ENCODE measurements at places on chromosomes 5 and 9.

DNA sequence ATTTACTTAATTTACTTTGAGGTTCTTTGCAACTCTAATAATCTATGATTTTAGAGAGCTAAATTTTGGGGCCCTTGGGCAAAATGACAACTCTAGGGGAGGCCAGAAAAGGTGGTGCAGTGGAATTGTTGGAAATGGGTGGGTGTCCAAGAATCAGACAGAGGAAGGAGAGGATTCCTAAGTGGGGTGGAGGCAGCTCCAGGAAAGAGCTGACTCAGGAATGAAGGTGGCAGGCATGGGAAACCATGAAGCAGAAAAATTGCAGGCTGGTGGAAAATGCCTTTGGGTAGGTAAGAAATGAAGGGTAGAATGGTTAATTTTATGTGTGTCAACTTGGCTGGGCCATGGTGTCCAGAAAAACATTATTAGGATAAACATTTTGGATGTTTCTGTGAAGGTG is 248.5 kb upstream of the TUT7 start:
- no peak for DNase-seq

GRCh38 chr5:171442287-171443042 is 23.0 kb downstream of the FGF18 start:
- no peak for DNase-seq

DNA sequence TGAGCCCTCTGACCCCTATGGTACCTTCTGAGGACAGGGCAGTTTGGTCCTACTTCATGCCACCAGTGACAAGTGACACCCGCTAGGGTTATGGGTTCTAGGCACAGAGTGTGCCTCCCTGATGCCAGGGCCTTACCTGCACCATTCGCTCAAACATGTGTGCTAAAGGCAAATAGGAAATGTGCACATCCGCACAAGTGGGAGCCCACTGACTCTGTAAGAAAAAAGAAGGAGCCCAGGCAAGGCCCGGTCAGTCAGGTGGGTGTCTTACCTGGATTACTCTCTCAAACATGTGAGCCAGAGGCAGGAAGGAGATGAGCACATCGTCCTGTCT is 29.1 kb upstream of the MEIKIN start:
- DNase-seq = no peak

DNA sequence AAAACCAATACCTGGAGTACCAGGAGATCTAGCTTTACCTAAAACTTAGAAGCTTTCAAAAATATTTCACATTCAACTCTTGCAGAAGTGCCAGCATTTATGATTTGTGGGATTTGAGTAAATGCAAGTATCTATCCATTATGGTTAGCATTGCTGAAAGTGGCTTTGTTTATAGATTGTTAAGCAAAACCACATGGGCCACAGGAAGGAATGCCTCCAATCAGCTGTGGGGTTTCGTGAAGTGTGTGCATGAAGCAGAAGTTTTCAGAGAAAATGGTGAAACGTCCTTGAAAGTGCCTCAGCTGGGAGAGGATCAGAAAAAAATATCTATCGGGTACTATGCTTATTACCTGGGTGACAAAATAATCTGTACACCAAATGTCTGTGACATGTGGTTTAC is 4.2 kb downstream of the LECT2 start:
- no peak for DNase-seq

- DNase-seq = no peak
Observed at GRCh38 chr5:39113354-39113953, 39.3 kb upstream of the RICTOR start.

GRCh38 chr9:104861397-104861796 is 66.6 kb downstream of the ABCA1 start:
- no peak for DNase-seq

DNA sequence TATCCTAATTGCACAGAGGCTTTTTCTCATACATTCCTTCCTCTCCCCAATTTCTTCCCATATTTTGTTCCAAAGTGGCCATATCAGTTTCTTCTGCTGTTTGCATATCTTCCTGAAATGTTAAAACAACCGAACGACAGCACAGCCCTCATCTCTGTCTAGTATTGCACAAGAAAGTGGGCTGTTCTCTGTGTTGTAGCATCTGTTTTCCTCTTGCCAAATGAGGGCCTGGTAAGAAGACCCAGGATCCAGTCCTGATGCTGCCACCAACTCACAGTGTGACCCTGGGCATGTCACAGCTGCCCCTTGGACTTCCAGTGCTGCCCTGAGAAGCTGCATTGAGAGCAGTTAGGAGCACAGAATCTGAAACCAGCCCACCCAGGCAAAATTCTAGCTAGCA is 4.1 kb downstream of the SLC31A2 start:
- DNase-seq = no peak

GRCh38 chr9:16885931-16886330 is 15.5 kb upstream of the BNC2 start:
- no peak for DNase-seq

DNA sequence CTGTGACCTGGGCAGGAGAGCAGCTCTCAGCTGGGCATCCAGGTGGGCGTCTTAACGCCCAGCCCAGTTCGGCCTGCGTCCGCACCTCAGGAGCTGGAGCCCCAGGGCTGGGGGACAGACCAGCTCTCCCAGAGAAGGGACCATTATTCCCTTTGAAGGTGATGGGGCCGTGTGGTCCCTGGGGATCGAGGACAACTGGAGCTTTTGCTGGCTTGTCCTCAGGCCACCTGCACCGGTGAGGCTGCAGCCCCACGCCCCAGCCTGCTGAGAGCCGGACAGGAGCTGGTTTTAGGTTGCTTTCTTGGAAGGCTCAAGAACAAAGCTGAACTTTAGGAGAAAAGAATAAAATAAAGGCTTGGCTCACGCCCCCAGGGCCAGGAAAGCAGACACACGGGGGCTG is 40.9 kb downstream of the NACC2 start:
- DNase-seq = no peak

- no peak for DNase-seq
Observed at GRCh38 chr9:15578714-15579113, 25.9 kb downstream of the CCDC171 start.

- DNase-seq = no peak
Observed at GRCh38 chr5:91420879-91421278, 37.8 kb upstream of the ARRDC3 start.

- DNase-seq = no peak
Observed at GRCh38 chr5:115342590-115343377, 46.3 kb upstream of the CCDC112 start.

DNA sequence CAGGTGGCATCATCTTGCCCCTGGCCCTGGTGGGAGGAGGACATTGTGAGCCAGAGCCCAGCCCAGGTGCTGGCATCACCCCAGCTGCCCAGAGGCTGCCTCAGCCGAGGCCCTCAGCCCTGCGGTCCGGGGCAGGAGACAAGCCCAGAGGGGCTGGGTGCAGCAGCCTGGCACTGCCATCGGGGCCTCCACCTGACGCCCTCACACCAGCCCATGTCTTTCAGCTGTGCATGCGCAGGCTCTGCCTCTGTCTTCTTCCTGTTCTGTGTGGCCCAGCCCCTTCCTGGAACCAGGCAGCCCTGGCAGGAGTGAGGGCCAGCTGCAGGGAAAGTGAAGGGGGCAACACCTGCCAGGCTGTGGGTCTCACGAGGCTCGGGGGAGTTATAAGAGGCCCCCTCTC is 4.8 kb upstream of the CEL start:
- DNase-seq = no peak

DNA sequence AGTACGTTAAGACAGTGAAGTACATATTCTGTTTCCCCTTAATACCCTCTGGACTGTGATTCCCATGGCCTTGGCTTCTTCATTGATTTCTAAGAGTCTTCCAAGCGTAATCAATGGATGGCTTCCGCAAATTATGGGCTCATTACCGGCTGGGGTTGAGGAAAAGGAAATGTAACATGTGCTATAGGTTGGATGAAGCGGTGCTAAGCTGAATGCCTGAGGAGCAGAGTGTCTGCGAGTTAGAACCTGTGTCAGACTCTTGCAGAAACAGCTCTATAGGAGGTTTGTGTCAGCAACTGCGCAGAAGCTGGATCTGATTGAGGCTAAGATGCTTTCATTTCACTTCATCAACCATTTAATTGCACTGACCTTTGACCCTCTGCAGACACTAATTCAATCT is 114.3 kb upstream of the CDH18 start:
- no peak for DNase-seq

GRCh38 chr9:69323861-69324260 is 1.2 kb upstream of the ENTREP1 start:
- DNase-seq = no peak

GRCh38 chr9:32965999-32966722 is 35.3 kb downstream of the APTX start:
- no peak for DNase-seq

- DNase-seq = no peak
Observed at GRCh38 chr9:136177224-136177623, 27.7 kb downstream of the LHX3 start.

DNA sequence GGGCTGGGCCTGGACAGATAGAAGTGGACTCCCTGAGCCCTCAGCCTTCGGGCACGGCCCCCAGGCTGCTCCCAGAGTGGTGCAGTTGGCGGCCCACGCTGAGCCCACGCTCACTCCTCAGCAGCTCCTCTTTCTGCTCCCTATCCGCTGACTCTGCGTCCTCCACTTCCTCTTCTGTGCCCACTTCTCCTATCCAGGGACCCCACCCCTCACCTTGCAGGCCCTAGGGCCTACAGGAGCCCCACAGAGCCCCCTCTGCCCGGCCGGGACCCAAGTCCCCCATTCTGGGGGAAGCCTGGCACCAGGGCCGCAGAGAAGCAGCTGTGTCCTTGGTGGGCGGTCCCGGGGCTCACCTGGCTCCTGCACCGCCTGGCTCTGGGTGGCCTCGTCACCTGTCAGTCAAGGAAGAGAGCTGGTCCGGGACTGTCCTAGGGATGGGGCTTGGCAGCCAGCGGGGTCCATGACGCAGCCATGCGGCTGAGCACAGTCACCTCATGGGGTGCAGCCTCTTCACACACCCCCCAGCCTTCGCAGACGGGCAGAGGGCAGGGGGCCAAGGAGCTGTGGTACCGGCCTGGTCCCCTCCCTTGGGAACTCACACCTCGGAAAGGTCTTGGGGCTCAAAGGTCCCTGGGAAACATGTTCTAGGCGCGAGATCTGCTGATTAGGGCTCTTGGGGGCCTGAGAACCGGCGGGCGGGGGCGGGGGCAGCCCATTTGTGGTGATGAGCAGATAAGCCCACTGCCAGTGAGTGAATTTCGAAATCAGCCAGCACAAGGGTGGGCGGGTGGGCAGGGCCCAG is 5.4 kb upstream of the NRARP start:
- DNase-seq = no peak

DNA sequence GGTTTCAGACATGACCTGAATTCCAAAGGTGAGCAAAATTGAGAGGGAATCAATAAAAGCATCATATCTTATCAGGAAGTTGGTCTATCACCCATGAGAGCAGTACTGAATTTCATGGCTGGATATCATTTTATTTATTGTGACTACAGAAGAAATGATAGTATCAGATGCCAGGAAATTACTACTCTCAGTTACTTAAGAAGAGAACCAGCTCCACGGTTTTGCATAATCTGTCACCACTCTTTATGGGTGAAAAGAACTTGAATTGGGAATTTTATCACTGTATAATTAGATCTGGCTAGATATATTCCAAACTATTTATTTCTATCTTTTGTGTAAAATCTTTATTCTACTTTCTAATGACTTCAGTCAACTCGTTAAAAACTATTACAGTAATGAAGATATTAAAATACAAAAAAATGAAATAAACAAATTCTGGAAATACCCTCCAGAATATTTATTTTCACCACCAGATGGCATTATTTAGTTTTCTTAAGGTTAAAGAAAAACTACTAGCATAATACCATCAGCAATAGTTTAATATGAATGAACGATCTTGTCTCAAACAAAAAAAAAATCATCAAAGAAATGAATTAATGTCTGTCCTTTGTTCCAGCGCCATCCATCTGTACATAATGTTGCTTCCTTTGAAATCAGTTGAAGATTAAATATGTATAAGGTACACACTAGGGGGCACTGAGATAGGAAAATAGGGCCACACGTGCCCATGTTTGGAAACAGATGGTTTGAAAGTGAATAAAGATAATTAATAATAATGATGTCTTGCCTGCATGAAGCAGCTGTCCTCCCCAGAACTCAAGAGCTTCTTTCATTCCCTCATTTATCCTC is 84.7 kb upstream of the SLCO6A1 start:
- DNase-seq = no peak

DNA sequence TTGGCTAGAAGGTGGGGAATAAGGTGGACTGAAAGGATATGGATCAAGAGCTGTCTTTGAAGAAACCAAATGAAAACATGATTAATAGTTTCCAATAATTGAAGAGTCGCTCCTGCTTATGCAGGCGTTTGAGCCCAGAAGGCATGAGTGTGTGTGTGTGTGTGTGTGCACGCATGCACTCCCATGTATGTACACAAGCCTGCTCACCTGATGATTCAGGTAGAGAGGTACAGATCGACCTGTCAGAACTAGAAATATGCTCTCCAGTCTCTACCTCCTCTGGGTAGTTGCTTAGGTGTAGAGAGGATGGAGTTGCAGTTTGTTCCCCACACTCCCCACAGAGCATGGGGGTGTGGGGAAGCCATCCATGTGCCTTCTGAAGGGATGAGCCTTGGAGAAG is 1.1 kb upstream of the FGF1 start:
- no peak for DNase-seq

DNA sequence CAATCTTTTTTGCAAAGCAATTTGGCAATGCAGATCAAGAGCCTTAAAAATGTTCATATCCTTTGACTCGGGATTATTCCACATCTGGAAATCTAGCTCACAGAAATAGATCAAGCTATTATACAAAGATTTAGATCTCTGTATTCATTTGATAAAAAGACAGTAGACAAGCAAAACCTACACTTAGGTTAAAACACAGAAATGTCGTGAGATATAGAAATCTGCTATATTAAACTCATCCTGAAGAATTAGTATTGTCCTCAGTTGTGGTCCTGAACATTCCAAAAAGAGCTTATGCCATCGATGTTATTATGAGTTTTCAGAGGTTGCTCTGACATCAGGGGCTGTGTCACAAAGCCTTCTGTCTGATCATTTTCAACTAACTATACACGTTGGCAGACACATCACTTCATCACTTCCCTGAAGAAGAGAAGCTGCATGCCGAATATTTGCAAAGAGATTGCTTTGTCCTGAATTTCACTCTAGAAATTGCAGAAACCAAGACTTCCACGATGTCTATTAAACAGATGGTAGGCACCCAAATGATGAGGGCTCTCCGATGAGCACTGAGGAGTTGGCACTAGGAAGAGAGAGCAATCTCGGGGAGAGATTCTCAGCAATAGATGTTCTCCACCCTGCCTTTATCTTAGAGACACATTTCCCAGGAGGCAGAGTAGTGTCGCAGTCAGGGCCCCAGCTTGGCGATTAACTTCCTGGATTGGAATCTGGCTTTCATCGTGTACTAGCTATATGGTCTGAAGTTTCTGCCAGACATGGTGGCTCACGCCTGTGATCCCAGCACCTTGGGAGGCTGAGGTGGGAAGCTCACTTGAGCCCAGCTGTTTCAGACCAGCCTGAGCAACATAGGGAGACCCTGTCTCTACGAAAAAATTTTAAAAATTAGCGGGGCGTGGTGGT is 1.9 kb upstream of the UBTD2 start:
- DNase-seq = no peak

GRCh38 chr5:136901-137300 is 44.9 kb downstream of the PLEKHG4B start:
- DNase-seq = no peak

DNA sequence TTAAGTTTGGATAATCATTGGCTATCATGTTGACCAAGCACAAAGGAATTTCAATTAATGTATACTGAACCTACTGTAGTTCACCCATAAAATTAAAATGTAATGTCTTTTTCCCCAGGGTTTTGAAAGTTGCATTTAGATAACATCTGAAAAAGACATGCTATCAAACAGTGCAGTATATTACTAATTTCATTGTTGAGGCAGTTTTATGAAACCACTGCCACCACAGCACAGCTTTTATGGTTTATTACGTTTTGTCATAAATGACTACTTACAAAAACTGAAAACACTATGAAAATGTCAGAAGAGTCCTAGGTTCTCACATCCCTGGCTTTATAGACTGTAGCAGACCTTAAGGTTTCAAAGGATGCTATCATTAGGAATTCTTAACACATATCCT is 32.0 kb upstream of the HAPLN1 start:
- DNase-seq = no peak

Data from activated CD4-positive, alpha-beta T cell treated with anti-CD3 and anti-CD28 coated beads for 48 hours (primary cell).